ENCODE measurements at places on chromosomes 12 and 14.

DNA sequence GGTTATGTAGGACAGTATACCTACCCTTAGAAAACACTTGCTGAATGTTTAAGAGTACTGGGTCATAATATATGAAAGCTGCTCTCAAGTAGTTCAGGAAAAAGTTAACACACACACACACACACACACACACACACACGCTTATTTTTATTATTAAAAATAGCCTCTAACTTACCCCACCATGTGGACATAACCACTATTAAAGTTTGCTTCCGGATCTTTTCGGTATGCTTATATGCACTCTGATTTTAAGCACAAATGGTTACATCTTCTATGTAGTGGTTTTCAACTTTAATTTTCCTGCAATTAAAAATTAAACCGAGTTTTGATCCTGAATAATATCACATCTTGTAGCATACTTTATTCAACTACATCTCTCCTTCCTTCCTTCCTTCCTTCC, 84.9 kb upstream of the TRAF3 start:
- DNase-seq, result no peak

GRCh38 chr12:13835652-13836051, 145.8 kb downstream of the GRIN2B start:
- no peak for DNase-seq

DNA sequence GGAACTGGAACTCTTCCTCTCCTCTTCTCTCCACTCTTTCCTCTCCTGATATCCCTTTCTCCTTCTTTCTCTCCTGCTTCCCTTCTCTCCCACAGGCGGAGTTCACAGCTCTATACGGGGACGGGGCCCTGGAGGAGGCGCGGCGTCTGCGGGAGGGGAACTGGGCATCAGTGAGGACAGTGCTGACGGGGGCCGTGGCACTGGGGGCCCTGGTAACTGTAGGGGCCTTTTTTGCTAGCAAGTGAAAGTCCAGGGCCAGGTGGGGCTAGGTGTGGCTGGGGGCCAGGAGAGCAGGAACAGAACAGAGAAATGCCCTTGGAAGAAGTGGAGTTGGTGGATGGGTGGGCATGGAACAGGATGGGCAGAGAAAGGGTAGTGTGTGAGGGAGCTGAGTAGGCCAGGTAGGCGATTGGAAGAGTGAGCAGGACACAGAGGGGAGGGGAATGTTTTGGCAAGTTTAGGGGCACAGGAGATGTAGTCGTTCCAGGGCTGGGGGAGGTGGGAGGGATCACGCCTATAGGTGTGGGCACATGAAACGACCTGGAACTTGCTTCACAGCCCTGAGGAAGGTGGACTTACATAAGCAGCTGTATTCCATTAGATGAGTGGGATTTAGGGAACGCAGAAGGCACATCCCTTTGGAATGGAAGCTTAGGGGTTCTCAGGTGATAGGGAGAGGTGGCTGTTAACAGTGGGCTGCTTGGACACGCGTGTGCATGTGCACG, 2.2 kb downstream of the BCL2L2 start:
- DNase-seq, result no peak

- no peak for DNase-seq
Observed at GRCh38 chr14:85085981-85086380, 444.0 kb upstream of the FLRT2 start.

DNA sequence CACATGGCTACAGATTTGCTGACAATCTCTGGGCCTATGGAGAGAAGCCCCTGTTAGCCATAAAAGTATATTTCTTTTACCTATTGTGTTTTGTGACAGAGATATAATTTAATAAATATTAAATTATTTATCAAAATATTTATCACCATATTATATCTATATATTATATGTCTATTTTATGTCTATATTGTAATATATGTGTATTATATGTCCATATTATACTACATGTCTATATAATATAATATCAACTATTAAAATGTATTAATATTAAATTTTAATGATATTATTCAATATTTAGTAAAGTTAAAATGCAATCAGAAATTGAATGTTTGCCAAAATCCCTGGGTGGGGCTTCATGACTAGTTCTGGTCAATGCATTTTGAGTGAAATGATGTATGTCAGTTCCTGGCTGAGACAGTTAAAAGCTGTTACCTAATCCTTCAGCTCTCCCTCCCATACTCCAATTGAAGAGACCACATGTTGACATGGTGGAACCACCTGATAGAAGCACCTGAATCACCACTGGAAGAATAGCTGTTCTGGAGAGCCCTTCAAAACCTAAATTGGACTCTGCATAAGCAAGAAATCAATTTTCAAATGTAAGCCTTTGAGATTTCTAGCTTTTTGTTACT, 357.3 kb upstream of the DDHD1 start:
- DNase-seq, result no peak

DNA sequence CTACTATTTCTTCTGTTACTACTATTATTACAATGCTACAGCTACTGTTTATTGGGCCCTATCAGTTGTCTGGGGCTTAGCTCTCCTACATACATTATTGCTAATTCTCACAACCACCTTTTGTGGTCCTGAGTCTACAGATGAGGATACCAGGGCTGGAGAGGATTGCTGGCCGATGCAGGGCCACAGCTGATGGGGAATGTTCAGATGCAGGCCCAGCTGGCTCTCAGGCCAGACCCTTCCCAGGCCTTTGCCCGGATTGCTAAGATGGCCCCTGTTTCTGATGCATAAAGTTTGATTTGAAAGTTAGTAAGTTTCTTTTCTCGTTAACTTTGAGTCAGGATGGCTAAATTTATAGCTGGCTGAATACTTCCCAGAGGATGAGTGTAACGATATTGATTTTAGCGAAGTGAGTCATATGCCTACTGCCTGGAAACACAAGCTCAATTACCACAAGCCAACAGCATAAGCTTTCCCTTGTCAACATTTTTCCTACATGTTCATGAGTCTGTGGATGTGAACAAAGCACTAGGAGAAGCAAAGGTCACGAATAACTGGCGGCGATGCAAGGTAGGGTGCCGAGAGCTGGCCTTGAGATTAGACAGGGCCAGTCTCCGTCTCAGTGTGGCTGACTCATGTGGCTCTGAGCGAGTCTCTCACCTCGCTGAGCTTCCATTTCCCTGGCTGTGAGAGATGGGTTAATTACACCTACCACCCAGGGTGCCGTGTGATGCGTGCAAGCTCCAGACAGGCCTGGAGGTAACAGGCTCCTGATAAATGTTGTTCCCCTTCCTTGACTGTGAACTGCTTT, 111.0 kb downstream of the BEGAIN start:
- DNase-seq, result no peak

DNA sequence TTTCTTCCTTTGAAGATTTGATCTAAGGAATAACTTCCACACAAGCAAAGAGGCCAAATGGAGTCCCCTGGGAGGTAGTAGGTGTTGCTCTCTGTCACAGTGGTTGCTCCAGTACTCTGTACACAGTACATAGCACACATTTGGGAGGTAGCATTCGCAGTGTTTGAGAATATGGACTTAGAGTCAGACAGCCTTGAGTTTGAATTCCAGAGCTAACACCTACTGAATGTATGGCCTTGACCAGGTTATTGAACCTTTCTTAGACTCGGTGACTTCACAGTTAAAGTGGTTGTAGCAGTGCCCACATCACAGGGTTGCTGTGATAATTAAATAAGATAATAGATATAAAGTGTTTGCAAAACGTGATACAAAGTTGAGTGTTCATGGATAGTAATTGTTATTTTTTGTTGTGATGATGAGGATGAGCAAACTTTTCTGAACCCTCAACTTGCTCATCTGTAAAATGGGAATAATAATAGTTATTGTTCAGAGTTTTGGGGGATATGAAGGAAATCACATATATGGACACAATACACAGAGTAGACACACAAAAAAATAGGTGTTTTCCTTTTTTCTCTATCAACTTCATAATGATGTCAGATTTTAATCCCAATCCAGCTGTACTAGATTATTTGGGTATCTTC, 271.6 kb upstream of the CRY1 start:
- no peak for DNase-seq

DNA sequence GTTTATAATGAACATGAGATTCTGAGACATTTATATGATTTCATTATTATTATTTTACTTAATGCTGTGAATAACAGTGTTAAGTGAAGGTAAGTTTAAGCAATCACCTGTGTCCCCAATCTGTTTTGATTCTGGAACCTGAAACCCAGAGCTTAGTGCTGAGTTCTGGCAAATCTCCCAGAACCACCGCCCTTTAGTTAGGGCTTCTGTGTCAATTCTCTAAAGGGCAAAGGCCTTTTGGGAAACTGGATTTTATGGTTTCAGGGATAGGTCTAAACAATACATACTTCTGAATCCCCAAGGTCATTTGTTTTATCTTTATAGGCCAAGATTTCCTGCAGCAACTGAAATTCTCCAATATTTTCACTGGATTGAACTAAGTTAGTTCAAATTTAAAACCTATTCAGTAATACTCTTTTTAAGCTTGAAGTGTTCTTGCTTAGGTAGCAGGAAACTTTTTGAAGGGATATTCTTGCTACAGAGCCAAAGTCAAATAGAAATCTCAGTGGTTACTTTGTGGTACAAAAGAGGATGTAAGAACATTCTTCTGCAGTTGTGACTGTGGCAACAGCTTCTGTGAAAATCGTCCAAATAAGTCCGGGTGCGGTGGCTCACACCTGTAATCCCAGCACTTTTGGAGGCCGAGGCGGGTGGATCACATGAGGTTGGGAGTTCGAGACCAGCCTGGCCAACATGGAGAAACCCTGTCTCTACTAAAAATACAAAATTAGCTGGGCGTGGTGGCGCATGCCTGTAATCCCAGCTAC, 10.0 kb upstream of the PKP2 start:
- DNase-seq, result no peak

DNA sequence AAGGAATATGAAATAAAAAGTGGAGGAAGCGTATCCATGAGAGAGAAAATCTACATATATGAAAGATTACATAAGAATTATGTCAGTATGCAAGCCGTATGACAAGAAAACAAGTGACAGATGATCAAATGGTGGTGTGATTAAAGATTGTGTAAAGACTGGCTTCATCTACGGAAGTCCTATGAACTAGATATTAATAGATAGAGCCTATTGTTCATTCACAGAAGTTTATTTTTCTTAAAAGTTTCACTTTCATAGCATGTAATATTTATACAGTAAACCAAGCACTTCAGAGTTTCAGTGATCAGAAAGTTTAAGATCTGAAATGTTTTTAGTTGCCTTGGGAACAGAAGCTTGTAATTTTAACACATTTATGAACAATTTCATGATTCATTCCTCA, 84.5 kb downstream of the VRK1 start:
- no peak for DNase-seq

DNA sequence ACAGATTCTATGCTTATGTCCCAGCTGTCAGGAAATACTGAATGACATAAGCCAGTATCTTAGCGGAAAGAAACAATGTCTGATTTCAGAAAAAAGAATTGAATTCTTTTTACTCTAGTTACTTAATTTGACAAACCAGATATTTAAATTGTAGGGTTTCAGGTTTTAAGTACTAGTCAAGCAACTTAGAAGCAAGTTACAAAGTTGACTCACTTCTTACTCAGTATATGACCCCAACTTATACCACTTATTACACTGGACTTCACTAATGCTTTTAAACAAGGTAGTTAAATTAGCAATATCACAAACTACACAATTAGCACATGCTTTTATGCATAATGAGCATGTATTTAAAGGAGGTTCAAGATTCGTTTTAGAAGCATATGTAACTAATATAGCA, 7.1 kb downstream of the GMFB start:
- DNase-seq, result no peak

DNA sequence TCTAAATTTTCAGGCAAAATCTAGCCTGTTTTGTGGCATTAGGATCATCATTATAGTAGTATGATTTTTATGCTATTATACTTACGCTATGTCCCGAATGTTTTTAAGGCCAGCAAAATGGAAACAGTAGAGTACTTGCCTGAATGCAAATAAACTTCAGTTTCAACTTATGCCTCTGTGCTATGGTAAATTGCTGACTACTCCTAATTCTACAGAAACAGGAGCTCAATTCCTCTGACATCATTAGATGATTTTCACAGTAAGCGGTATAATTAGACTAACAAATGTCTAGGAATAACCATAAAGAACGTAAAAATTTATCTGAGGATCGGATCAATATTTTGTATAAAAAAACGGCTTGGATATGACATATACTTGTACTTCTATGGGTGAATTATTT, 270.0 kb downstream of the EGLN3 start:
- DNase-seq, result no peak

- DNase-seq, result no peak
Observed at GRCh38 chr14:90726656-90727055, 89.6 kb downstream of the TTC7B start.

GRCh38 chr12:6215932-6216494, 15.8 kb downstream of the CD9 start:
- no peak for DNase-seq

DNA sequence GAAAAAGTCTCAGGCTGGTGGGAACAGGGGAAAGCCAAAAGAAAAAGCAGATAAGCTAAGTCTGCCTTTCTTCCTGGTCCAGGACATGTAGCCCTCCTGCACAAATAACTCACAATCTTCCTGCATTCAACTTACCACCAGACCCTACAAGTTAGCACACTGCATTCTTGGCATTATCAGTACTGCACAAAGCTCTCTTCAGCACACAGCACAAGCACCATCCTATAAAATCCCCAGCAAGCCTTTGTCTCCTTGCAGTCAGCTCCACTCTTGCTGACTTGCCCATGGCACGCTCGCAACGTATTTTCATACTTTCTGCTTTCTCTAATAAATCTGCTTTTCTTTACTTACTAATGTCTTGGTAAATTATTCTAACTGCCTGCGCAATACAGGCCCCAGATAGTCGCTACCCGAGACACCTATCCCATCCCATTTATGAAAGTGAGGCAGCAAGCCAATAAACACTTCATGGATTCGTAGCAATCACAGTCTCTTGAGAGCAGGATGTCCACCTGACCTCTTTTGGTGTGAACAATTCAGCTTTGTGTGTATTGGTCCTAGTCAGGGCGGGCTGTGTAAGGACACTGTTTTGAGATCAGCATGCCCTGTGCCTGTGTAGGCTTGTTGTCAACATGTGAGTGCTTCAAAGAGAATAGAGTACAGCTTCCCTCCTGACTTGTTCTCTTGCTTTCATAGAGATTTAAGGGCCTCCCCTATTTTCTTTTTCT, 49.0 kb downstream of the TMEM117 start:
- DNase-seq, result no peak
